Stimulated activated CD8-positive, alpha-beta memory T cell treated with anti-CD3 and anti-CD28 coated beads, Interleukin-4, amount 100 ng/mL, for 1 hour (primary cell): ENCODE measurements at places on chromosomes 5 and 9.

- DNase-seq, result no peak
These were observed 200.8 kb upstream of the MEF2C start for GRCh38 chr5:89083791-89084190.

DNA sequence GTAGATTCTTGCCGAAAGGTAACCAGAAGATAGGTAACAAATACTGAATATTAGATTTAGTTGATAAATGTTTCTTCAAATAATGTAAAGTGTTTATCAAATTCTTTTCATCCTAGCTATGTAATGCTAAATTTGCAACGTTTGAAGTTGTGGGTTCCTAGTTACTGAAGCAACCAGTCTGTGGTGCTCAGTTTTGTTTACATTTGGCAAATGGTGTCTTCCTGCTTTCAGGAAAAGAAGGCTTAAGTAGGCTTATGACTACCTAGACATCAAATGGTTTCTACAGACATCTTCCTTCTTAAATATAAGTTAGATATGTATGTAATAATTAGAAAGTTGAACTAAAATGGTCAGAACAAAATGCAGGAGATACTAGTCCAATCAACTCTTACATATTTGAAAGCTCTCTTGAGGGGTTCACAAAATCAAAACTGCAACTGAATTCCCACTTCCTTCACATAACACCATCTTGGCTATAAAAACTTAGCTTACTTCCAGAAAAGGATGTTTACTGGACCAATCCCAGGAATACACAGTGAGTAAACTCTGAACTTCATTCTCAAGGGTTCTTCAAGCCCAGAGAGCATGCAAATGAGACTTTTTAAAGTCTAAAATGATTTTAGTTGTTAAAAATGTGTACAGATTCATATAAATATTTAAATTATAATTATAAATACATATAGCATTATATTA is 125.7 kb upstream of the ITGA1 start:
- DNase-seq, result no peak

GRCh38 chr9:98591696-98592095 is 117.0 kb downstream of the GABBR2 start:
- no peak for DNase-seq

DNA sequence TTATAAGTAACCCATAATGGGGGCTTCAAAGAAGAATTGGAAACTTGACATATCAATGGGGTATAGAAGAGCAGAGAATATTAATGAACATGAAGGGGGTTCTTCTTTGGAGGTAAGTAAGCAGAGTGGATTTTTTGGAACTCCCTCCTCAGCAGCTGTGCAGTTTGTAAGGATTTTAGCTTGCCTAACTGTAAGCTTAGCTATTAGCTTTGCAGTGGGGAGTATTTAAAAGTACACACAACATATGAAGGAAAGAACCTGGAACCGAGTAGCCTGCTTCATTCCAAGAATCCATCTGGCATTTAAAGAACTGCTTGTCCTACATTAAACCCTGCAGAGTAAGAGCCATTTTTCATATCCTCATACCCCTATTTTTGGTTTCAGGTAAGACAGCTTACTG is 2.2 kb upstream of the PBX3 start:
- no peak for DNase-seq

GRCh38 chr5:151014680-151015343 is 5.6 kb upstream of the GPX3 start:
- DNase-seq, result no peak

- DNase-seq, result no peak
These were observed 50.1 kb downstream of the AMBP start for GRCh38 chr9:114027863-114028465.

DNA sequence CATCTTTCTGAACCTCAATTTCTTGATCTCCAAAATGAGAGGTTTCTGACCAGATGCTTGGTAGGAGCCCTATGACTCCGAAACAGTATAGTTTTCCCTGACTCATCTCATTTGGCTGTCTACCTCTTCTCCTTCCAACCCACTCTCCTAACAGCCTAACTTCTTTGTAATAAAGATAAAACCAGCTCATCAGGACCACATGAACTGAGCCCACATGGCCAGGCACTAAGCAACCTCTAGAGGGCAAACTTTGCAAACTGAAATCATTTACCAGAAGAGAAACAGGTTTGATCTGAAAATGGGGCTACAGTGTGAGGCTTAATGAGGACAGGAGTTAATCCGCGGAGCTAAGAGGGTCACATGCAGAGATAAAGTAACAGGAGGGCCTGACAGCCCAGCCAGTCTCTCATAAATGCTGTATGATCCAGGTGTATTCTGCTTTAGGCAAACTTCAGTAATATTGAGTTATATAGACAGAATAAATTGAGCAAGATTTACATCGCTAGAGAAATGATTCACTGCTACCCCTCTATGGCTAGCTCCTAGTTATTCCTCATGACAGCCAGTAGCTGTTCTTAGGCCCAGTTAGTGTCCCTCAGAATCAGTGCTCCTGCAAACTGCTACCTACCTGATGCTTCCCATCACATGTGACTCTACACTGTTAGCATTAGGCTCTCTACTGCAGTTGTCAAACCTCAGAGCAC is 64.6 kb downstream of the ABCA1 start:
- DNase-seq, result peak; percentile 17

DNA sequence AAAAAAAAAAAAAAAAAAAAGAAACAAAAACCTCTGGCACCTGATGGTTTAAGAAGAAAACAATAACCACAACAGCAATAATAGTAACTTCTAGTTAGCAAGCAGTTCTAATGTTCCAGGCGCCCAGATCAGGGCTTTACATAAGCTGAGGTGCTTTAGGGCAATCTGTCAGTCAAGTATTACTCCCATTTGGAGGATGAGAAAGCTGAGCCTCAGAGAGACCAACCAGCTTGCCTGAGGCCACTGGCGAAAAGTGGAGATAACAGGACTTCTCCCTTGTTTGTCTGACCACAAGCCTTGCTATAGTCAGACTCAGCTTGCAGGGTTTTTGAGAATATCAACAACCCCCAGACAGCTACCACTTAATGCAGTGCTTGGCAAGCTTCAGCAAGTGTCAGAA is 83.5 kb upstream of the BOD1 start:
- DNase-seq, result no peak

DNA sequence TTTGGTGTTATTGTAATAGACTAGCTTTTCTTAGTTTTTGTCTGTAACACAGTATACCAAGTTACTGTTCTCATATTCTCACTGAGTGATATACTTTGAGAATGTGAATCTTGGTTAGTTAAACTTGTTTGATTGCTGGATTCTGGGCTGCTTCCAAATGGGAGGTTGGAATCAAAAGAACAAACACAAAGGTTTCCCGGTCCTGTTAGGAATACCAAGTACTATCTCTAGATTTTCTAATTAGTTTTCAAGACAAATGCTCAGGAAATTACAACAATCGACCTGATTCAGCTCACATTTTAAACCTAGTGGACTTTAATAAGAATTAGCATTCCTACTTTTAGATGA is 244.3 kb downstream of the CSNK1G3 start:
- no peak for DNase-seq

DNA sequence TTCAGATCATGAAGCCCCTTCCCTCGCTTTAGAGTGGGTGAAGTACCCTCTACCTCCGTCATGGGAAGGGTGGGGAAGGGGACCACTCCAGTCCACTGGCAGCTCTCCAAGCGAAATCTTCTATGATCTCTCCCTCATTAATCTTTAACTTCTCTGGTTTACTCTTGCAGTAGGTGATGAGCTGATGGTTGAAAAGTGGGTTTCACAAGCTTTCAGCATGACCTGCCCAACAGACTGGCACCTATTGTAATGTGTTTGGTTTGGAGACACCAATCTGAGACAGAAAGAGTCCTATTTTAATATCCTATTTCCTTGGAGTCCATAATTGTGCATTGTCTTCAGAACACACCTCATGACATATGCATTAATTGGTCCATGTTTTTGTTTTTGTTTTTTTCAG is 70.8 kb upstream of the TGFBR1 start:
- no peak for DNase-seq

GRCh38 chr5:142849880-142850279 is 79.7 kb downstream of the ARHGAP26 start:
- no peak for DNase-seq

DNA sequence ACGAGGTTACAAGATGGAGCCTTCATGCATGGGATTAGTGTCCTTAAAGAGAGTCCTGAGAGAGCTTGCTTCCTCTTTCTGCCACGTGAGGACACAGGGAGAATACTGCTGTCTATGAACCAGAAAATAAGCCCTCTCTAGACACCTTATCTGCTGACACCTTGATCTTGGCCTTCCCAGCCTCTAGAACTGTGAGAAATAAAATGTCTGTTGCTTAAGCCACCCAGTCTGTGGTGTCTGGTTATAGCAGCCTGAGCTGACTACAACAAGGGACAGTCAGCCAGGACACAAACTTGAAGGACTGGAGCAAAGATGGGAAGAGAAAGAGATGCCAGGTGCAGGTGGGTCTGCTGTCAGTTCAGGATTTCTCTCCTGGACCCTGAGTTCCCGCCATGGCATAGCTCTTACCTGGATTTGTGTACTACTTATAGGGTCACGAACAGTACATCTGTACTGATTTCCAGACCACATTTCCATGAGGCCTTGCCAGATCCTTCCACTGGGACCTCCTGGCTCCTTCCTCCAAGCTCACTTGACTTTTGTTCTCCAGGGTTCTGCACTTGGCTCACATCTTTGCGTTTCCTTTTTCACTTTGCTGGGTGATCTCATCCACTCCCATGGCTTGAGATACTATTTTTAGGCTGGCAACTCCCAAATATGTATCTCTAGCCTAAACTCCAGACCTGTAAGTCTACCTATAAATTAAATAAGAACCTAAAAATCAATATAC is 44.9 kb upstream of the LIFR start:
- no peak for DNase-seq

DNA sequence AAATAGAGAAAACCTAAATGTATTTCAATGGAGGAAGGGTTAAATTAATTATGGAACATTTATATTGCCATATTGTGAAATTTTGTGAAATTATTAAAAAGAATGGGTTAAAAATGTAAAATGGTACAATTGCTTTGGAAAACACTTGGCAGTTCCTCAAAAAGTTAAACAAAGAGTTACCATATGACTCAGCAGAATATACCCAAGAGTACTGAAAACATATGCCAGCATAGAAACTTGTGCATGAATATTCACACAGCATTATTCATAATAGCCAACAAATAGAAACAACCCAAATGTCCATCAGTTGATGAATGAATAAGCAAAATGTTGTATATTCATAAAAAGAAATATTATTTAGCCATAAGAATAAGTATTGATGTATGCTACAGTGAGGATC is 181.0 kb upstream of the MAST4 start:
- no peak for DNase-seq

DNA sequence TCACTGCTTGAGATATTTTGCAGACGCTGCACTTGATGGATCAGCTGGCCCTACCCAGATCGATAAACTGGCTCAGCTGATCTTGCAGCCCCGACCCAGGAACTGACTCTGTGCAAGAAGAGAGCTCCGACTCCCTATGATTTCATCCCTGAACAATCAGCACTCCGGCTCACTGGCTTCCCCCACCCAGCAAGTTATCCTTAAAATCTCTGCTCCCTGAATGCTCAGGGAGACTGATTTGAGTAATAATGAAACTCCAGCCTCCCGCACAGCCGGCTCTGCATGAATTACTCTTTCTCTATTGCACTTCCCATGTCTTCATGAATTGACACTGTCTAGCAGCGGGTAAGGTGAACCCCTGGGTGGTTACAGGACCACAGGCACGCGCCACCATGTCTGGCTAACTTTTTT is 16.9 kb upstream of the NANS start:
- no peak for DNase-seq

DNA sequence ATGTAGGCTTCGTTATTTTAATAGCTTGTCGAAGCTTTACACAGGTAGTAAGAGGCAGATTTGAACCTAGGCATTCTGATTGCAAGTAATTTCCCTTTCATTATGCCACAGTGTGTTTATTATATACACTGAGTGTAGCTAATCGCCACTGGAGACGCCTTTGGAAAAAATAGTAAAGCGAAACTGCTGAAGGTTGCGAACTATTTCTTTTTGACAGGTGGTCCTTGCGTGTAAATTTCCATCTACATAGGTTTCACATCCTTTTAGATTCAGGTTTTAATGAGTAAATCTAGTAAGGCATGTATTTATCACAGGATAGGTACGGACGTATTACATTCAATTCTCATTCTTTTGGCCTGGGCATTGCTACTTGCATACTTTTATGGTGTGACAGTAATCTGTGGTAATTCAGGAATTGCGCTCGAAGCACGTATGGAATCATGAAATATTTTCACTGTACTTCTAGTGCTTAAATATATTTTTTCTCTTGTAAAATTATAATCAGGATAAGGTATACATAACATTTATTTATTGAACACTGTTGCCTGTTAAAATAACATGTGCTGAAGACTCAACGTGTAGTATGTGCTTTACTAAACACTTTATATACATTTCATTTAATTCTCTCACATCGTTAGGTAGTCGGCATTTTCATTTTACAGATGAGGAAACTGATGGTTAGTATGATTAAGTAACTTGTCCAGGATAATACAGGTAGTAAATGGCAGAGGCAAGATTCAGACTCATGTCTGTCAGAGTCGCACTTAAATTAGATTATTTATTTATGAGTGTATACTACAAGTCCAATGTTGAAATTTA is 1.8 kb downstream of the MARCHF6 start:
- DNase-seq, result no peak
